ENCODE measurements at places on chromosomes 2 and 18.
A peak's percentile ranks its signal among the peaks of the same experiment; 100 is the strongest.

DNA sequence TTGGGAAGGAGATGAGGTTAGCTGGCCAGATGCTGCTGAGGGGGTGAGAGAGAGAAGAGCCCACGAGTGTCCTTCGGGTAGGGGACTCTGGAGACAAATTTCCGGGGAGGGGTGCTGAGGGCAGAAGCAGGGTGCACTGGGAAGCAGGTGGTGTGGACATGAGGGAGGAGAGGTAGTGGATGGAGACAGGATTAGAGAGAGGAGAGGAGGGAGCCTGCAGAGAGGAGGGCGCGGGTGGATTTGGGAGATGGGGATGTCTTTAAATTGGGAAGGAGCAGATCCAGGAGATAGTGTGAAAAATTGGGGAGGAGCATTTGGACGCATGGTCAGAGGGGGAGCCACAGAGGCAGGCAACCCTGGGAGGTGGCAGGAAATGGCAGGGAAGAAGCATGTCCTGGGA lies 154.7 kb downstream of the DYSF start:
- no peak for DNase-seq

GRCh38 chr2:96025194-96025492 lies 9.6 kb downstream of the GPAT2 start:
- no peak for DNase-seq

GRCh38 chr2:48287976-48288375 lies 242.0 kb upstream of the STON1 start:
- DNase-seq: no peak

DNA sequence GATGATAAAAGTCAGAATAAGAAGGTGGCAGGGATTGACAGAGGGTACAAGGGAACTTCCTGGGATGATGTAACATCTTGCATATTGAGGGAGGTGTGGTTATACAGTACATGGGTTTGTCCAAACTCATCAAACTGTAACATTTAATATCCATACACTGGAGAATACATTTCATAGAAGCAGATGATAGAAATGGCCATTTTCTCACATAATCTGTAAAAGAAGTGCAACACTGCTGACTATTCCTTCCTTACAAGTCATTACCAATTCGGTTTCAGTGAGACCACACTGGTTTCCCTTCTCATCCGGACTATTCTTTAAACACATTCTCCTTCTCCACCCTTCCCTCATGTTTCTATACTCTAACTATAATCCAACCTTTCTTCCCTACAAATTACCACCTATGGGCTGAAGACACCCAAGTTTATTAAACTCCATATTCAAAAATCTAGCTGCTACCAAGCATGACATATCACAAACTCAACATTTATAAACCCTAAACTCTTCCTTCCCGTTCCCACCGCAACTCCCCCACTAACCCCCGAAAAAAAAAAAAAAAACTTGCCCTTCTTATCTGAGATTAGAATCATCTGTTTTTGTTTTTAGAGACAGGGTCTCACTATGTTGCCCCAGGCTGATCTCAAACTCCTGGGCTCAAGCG lies 1.6 kb downstream of the COX7A2L start:
- DNase-seq: no peak

DNA sequence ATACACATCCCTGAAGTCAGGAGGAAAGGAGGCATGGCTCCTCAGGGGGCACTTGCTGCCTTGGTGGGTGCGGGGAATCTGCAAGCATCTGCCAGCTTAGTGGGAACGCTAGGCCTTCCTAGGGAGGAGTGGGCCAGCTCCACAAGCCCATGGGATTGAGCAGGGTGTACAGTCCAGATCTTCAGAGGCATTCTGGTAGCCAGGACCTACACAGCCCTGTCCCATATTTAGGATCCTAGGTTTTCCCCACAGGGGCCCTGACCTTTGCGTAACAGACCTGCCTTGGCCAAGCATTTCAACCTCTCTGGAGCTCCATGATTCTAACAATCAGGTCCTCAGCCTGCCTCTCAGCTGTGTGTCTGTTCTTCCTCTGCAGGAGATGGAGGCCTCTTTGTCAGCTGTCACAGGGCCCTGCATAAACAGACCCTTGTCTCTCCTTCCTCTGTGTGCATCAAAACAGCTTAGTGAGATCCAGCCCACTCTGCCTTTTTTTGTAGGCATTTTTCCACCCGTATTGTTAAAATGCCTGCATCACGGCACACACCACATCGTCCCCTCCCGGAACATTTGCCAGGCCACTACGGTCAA lies 140.2 kb upstream of the NDUFV2 start:
- no peak for DNase-seq

DNA sequence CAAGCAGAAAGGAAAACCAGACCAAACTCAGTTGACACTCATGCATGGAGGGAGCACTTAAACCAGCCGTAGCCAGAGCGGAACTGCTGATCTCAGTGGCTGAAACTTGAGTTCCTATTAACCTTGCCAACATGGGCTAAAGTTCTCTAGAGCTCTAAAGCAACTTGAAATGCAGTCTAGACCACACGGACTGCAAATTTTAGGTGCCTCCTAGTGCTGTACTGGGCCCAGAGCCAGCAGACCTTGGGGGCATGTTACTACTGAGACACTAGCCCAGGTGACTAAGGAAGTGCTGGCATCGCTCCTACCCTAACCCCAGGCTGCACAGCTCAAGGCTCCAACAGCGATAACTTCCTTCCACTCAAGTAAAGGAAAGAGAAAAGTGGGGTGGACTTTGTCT lies 236.5 kb downstream of the AKAIN1 start:
- no peak for DNase-seq

DNA sequence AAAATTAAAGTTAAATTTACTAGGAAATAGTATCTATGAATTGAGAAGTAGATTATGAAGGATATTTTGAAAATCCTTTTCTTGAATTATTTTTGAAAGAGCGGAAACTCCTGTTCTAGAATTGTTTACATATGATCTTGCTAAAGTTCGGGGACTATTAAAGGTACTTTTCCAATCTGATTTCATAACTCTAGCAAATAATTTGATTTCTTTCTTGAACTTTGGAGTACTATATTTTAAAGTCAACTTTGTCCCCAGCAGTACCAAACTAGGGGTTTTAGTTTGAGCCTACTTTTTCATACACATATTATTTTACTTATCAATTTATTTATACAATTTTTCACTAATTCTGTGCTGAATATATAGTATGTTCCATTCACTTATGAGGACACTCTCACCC lies 364.7 kb downstream of the FSIP2 start:
- no peak for DNase-seq

DNA sequence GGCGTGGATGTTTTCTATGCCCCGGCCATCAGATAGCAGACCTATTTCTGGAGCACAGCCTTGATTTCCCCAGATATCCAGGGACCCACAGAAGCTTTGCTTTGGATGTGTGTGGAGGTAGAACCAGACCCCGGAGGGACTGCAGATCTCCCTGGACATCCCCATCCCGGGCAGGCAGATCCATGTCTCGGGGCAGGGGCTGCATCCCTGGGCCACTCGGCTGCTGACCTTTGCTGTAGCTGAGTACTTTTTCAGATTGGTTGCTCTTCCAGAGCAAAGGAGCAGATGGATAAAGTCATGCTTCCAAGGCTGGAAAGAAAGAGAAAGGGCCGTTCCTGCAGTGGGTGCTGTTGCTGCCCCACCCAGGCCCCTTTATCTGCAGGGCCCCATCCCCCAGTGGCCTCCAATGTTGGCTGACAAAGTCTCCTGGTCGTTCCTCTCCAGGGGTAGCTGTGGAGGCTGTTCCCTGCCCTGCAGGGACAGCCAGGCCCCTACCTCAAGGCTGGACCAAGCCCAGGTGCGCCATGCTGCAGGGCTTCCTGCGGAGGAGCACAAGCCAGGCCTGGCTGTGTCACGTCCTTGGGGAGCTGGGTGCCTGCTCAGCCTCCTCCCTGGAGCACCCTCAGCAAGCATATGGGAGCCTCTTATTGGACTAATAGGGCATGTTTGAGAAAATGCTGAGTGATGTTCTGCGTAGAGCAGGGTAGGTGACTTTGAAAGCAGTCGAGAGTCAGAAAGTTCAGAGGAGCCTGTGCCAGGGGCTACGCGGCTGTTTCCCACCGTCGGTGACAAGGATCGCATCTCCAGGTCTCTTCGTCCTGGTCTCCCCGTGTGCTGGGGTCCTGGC lies 68.4 kb downstream of the TPO start:
- no peak for DNase-seq

DNA sequence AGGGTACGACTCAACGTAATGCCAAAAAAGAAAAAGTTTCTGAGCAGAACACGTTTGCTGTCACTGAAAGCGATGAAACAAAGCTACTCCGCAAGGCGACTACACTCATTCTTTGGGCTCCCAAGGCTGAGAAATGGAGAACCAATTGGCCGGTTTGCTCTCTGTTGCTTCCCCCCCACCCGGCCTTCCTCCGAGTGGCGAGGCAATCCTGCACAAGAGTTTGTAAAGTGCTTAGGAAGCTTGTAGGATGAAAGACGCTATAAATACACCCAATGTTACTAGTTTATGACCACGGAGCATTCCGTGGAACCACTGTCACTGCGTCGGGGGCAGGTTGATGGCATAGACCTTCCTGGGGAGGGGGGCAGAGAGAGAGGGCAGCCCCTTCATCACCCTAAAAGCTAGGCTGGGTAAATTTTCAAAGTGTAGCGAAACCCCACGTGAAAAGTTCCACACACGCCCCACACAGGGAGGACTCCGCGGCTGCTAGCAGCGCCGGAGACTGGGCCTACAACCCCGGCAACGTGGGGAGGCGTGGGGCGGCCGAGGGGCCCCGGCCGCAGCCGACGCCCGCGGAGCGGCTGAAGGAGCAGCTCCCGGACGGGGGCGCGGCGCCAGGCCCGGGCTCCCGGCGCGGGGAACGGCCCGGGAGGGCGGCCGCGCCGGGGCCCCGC lies 915 bp downstream of the CUL3 start:
- no peak for DNase-seq

DNA sequence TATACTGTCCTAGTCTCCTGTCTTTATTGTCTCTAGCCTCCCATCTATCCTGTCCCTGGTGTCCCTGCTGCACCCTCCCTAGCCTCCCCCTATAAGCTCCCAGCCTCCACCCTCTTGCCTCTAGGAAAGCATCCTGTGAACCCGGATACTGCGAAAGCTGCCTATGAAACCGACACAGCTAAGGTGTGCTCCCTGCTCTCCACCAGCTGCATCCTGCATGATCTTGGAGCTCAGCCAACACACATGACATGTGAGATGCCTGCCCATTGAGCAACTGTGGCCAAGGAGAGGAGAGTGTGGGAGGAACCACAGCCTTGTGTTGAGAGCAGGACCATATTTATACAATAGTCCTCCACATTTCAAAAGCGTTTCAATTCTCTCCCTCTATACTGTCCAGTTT lies 187.1 kb downstream of the ZBTB7C start:
- DNase-seq: peak; percentile 96

DNA sequence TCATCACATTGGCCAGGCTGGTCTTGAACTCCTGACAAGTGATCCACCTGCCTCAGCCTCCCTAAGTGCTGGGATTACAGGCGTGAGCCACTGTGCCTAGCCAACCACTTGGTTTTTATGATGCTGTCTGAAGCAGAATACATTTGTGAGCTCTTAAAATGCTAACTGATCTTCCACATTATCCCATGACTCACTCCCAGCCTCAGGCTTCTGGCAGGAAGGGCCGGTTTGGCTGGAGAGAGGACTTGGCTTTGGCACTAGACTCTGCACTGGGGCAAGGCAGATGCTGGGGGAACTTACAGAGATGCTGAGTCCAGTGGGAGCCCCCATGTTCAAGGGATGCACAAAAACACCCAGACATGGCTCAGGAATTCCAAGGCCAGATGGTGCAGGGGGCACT lies 40.5 kb upstream of the SH3BP4 start:
- no peak for DNase-seq

DNA sequence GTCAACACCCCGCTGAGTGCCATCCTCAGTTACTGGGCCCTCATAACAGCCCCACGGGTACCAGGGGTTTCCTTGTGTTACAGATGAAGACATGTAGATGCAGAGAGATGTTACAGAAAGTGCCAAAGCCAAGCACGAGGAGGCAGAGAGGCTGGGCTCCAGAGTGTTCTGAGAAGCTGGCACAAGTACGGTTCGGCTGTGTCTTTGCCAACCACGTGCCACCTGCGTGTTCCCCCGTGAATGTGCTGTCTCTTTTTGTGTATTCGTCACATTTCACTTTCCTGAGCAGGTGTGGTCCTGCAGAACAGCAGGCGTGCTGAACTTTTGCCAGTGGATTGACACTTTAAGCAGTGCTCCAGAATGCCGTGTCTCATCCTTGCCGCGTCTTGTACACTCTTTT lies 124.6 kb downstream of the NCK2 start:
- DNase-seq: no peak

DNA sequence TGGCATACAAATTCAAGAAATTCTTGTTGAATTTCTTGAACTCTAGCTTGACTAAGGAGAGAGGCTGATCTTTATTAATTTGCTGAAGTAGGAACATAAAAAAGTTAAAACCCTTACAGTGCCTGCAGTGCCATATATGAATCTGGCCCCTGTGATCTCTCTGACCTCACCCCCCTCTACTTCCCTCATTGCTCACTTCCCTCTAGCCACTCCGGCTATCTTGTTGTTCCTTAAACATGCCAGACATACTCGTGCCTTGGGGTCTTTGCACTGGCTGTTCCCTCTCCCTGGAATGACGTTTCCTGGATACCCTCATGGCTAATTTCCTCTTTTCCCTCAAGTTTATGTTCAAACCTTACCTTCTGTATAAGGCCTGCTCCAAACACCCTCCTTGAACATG lies 246.3 kb upstream of the SIX2 start:
- no peak for DNase-seq

- no peak for DNase-seq
These were observed 683.2 kb downstream of the SATB2 start for GRCh38 chr2:198774576-198774975.

DNA sequence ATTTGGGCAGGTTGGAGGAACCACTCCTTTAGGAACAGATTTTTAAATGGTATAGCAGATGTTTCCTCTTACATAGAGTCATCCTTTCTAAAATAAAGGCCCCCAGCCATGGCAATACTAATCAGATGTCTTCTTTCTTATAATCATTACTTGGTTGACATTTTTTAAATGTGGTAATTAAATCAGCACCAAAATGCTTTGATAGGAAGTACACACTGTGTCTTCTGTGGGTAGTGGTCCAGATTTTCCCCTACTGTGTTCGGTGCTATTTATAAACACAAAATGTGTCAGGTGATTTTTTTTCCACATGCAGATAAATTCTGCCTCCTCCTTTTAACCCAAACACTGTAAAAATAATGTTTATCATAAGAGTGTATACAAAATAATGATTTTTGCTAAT lies 200.9 kb upstream of the DTNA start:
- DNase-seq: no peak

GRCh38 chr2:215692387-215693079 lies 256.7 kb upstream of the FN1 start:
- DNase-seq: no peak

GRCh38 chr2:57291209-57291608 lies 755.4 kb upstream of the VRK2 start:
- DNase-seq: no peak

Measured in NCI-H2029 (cell line).